ENCODE measurements at places on chromosomes 1 and 21.

GRCh38 chr1:105632342-105633196 is 1423.9 kb upstream of the PRMT6 start:
- no peak for DNase-seq

GRCh38 chr1:5908461-5909375 is 83.5 kb downstream of the NPHP4 start:
- DNase-seq: no peak

- peak; percentile 98 for DNase-seq
These were observed 65.2 kb upstream of the TARBP1 start for GRCh38 chr1:234544087-234544579.

DNA sequence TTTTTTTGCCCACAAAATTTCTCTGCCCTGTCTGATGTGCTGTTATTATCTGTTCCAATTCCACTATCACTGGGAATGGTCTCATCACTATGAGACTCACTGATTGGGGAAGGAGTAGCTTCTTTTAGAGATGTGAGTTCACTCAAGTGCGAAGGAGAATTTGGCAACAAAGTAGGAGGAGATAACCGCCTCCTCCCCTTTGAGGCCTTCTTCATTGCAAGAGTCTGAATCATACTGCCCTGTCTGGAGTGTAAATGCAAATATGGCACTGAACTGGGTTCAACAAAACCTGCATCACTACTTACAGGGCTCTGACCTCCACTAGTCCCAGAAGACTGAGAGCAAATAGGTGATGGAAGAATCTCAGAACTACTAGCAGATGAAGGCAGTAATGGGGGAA is 83.4 kb downstream of the ASH1L start:
- peak; percentile 72 for DNase-seq

- no peak for DNase-seq
These were observed 161.8 kb upstream of the IVNS1ABP start for GRCh38 chr1:185478877-185479276.
